Left lung (tissue), 14 donors: ENCODE measurements at places on chromosomes 7 and 10. TPM values are rescaled to one million over a fixed set of nuclear protein-coding genes. Genes with fewer than 3 reads are reported as not detected.

GRCh38 chr7:144830024-144830785 is 5.6 kb downstream of the TPK1 start:
- no peak for DNase-seq

DNA sequence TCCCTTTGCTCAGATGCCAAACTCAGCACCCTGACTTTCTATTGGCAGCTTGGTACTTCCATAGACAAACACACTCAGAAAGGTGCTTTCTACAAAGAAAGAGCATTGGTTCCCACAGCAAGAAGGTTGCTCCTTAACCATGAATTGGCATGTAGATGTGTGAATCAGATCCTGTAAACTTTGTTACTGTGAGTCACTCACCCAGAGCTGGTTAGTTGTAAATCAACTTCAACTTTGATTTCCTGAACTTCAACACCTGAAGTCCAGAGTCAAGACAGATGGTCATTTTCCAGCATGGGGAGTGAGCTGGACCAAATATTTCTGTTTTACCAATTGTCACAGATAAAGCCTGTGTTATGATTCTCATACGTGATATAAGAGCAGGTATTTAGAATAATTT is 797.2 kb downstream of the TNS3 start:
- DNase-seq = no peak

DNA sequence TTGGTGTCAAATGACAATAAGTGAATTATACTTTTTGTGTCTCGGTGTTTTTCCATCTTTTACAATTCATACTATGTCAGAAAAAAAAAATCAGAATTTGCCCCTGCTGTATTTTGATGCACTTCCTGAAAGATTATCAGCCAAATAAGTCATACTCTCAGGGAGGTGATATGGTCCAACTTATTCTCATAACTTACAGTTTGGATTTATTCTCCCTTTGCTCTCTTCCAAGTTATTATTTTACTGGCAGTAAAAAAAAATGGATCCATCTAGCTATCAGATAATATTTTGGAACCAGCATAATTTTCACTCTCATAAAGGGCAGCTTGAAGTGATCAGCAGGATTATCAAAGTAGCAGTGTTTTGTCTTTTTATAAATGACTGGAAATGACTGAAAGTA is 337.1 kb downstream of the BMPER start:
- no peak for DNase-seq

GRCh38 chr10:35545079-35545657 is 60.0 kb upstream of the GJD4 start:
- DNase-seq = no peak

DNA sequence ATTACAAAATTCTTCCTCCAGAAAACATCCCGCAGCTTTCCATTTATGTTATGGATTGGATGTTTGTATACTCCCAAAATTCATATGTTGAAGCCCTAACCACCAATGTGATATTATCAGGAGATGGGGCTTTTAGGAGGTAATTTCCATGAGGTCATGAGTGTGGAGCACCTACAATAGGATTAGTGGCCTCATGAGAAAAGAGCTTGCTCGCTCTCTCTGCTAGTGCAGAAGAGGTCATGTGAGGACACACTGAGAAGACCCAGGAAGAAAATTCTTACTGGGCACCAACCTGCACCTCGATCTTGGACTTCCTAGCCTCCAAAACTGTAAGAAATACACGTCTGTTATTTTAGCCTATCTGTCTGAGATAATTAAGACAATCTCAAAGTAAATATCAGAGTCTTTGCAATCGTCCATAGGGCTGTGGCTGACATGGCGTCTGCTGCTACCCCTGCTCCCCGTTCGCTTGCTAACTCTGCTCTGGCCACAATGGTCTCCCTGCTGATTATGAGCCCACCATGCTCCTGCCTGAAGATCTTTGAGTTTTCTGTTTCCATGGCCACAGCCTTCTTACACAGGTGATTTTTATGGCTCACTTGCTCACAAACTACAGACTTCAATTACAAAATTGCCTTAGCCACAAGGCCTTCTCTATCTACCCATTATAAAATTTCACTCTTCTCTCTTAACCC is 333.3 kb downstream of the CACNA2D1 start:
- no peak for DNase-seq

- DNase-seq = no peak
Observed at GRCh38 chr7:27409311-27409710, 166.7 kb downstream of the EVX1 start.

GRCh38 chr7:142964502-142965246 is 2.5 kb upstream of the KEL start:
- DNase-seq = no peak

- DNase-seq = no peak
Observed at GRCh38 chr7:80387634-80388193, 124.2 kb downstream of the GNAT3 start.

DNA sequence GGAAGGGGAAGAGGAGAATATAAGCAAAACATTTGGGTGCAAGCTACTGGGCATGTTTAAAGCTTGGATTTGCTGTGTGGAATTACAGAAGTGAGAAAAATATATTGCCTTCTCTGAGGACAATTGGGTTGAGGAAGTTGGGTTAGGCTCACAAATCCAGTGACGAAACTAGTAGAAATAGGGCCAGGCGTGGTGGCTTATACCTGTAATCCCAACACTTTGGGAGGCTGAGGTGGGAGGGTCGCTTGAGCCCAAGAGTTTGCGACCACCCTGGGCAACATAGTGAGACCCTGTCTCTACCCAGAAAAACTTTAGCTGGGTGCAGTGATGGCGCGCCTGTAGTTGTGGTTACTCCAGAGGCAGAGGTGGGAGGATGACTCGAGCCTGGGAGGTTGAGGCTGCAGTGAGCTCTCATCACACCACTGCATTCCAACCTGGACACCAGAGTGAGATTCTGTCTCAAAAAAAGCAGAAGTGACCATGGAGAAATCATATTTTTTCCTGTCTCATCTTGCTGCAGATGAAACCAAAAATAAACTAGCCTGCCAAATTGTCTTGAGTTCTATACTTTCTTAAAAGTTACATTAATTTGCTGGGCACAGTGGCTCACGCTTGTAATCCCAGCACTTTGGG is 22.4 kb downstream of the NRBF2 start:
- no peak for DNase-seq

Gene VAX1
- polyA plus RNA-seq = not detected
